ENCODE measurements at places on chromosomes 16 and 17.

- no peak for DNase-seq
Measured at GRCh38 chr16:57069635-57070370, 22.6 kb upstream of the CPNE2 start.

GRCh38 chr16:9934723-9935508 lies 247.3 kb downstream of the GRIN2A start:
- DNase-seq, result no peak

- no peak for DNase-seq
Measured at GRCh38 chr17:81433656-81434055, 38.4 kb downstream of the BAHCC1 start.

GRCh38 chr16:4016658-4017057 lies 99.6 kb downstream of the ADCY9 start:
- DNase-seq, result no peak

GRCh38 chr17:5203178-5203907 lies 11.7 kb upstream of the ZNF594 start:
- DNase-seq, result no peak

DNA sequence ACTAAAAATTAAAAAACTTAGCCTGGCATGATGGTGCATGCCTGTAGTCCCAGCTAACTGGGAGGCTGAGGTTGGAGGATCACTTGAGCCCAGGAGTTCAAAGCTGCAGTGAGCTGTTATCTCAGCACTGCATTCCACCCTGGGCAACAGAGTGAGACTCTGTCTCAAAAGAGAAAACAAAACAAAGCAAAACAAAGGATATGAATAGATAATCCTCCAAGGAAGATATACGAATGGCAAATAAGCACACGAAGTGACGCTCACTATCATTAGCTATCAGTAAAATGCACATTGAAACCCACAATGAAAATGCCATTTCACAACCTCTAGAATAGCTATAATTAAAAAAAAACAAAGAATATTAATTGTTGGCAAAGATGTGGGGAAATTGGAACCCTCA lies 386.2 kb upstream of the CCL2 start:
- no peak for DNase-seq

DNA sequence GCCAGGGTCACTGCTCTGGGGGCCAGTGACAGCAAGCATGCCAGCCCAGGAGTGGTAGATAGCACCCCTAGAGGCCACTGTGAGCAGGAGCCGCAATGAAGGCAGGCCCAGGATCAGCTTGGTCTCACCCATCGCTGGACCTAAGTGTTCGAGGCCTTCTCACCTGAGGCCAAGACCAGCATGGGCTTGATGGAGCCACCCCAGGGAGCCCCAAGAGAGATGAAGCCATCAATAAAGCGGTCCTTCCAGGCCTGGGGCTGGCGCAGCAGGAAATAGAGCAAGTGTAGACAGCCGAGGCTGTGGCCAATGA lies 1.8 kb downstream of the LCAT start:
- DNase-seq, result peak; percentile 27

DNA sequence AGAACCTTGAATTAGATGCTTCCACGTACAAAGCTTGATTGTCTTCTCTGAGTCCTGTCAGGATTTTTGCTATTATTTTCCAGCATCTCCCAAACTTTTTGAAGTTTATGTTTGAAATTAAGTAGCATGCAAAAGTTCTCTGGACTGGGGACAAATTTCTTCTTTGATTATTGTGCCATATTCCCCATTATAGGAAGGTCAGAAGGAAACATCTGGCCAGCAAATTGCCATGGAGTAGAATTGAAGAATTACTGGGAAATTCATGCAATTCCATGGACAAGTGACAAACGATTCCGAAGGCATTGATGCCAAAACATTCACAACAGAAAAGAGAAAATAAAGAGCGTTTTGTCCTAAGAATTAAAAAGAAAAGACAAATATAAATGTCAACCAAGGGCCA lies 737.2 kb downstream of the CDH11 start:
- no peak for DNase-seq

DNA sequence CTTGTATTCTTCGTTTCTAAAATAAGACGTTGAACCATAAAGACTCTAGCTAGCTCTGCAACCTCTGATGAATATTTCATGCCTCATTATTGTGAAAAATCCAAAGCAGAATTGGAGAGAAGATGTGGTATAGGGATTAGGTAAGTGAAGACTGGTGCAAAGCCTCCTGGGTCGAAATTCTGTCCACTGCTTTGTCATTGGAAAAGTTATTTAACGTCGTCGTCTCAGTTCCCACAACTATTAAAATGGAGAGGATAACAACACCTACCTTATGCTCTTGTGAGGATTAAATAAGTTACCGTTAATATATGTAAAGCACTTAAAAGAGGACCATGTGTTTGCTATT lies 1.4 kb upstream of the PRPSAP2 start:
- DNase-seq, result no peak

- DNase-seq, result no peak
Measured at GRCh38 chr17:34176440-34176839, 78.6 kb upstream of the CCL2 start.

DNA sequence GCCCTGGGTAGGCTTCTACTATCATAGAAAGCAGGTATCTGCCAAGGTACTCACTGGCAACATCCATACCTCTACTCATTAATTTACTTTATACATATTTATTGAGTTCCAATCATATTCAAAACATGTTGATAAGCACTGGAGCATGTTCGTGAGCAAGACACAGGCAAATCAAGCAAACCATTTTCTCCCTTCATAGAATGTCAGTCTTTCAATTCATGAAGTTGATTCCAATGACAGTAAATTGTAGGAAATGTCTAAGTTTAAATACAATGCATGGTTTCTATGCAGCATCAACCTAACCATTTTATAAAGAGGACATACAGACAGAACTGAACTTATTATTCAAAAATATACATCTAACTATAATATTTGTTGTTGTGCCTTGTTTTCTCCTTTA lies 978.6 kb downstream of the CDH8 start:
- DNase-seq, result no peak

DNA sequence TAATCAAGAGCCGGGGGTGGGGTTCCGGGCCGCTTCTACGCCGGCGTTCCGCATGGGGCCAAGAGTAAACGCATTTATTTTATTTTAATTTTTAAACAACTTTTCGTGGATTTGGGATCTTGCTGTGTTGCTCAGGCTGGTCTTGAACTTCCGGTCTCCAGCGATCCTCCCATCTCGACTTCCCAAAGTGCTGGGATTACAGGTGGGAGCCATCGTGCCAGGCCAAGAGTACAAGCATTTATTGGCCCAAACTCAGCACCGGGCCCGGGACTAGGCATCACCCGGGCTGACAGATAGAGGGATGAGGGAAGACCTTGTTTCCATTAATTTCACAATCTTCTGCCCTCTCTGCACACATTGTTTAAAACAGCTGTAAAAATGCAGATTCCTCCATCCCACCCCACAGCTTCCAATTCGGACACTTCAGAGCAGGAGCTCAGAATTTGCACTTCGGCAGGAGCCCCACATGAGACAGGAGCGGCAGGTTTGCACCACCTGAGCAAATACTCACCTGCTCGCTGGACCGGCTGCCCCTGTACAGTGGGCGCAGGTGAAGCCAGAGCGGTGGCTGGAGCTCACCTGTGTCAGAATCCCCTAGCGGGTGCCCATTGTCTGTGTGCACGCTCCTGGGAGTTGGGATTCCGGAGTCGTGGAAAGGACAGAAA lies 663 bp upstream of the GINS2 start:
- DNase-seq, result peak; percentile 3

- peak; percentile 73 for DNase-seq
Measured at GRCh38 chr17:71327376-71328059, 793.3 kb upstream of the SOX9 start.

DNA sequence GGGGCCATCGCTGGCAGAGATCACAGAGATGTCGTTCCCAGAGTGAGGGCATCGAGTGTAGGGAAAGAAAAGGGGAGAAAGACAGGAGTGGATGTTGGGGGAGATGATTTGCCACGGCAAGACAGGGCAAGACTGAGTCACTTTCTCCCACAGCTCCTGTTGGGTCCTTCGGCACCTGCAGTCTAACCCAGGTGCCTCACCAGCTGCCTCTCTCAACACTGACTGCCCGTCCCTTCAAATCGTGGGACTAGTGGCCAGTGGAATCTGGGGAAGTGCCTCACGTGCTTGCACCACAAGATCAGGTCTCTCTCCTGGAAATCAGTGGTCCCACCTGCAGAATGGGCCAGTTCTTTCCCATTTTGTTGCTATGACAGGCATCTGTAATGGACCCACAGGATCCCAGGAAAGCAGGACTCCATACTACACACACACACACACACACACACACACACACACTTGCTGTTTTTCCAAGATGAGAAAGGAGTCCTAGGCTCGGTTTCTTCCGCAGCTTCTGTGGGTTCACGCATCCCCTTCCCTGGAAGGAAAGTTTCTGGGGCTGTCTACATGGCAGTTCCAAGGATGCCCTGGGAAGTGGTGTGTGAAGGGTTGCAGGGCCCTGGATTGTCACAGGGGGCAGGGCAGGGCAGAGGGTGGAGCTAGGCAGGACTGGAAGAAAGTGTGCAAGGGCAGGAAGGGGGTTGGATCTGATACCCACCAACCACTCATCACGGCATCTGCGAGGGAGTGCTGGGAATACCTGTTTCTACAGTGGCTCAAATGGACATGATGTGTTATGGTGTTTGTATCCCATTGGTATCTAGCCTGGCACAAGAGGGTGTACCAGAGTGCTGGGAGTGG lies 10.2 kb upstream of the CBX8 start:
- no peak for DNase-seq

DNA sequence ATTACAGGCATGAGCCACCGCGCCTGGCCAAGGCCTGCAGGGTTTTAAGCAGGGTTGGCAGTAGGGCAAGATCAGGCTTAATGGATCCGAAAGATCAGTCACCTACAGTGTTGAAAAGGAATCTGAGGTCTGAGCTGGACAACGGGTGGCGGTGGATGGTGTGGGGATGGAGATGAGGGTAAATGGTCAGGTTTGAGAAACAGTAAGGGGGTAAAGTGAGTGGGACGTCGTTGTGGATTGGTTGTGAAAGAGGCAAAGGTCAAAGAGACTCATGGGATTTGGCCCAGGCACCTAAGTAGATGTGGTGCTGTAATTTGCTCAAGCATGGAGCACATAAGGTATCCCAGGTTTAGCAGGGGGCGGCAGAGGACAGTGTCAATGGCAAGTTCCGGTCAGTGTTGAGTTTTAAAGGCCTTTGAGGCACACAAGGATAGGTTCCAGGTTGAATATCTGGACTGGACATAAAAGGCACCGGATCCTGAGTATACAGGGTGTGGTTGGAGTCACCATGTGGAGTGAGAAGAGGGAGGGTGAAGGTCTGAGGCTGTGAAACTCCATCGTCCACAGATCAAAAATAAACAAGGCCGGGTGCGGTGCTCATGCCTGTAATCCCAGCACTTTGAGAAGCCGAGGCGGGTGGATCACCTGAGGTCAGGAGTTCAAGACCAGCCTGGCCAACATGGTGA lies 1.1 kb upstream of the SLC16A5 start:
- DNase-seq, result no peak

GRCh38 chr16:25009822-25010221 lies 5.3 kb downstream of the ARHGAP17 start:
- no peak for DNase-seq

- no peak for DNase-seq
Measured at GRCh38 chr17:39804839-39805238, 59.3 kb downstream of the IKZF3 start.

- DNase-seq, result no peak
Measured at GRCh38 chr16:66403531-66404145, 23.5 kb upstream of the BEAN1 start.

DNA sequence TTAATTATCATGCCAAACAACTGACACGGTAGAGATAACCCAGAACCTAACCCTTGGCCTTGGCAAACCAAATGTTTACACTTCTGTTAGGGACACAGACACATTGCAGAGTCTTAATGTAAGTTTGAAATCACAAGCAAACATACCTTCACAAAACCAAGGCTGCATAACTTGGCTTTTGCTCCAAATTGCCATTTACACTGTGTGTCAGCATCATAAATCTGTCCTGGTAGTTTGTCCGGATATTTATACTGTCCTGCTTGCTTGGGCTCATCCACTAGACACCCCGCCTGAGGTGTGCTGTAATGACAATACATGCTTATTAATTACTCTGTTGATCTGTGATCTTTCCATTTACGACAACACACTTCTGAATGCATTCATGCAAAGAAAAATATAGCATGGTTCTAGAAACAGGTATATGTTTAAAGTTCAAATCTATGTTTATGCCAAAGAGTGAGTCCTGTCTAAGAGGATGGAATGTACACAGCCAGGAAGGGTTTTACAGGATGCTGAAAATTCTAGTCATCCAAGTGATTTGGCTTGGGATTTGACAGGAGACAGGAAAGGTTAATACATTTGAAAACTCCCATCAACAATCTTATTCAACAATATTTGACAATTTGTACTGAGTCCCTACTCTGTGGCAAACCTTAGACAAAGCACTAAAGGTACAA lies 81.1 kb downstream of the ADAMTS18 start:
- no peak for DNase-seq

DNA sequence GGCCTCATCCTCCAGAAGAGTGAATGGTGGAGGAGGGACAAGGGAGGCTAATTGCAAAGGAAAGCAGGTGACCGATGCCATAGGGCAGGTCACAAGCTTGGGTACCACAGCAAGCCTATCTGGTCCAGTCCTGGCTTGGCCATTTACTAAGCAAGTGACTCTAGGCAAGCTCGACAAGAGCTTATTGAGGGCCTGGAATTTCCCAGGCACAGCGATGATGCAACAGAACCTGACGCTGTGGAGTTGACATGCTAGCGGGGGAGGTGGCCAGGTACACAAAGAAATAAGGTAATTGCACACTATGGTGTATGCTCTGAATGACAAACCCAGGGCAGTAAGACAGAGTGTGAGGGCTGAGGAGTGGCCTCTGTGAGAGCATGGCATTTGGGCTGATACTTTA lies 98.5 kb downstream of the PGS1 start:
- no peak for DNase-seq

DNA sequence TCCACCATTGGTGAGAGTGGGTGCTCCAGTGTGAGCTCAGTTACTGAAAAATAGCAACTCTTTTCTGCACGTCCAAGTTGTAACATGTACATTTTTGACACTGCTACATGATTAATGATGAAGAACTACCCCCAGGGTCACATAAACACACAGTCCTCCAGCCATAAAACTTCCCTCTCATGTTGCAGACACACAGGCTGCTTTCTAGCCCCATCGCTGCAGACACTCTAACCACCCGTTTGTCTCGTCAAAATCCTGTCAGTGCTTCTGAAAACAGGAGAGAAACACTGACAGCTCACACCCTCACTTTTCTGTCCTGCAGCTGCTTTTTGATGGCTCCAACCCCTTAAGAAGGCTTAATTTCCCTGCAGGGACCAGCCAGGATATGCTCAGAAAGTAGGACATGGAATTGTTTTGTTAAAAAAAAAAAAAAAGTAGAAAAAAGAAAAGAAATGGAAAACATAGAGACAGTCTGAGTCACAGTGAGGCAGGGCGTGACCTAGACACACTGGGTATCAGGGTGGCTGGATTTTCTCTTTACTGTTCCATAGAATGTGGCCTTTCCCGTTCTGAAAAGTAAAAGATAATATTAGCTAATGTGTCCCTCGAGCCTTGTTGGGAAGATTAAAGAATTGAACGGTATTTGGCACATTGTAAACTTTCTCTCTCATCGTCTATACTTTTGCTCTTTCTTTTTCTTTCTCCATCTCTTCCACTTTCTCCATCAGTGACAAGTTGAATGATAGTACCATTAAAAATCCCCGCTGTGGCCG lies 20.7 kb upstream of the CCL5 start:
- DNase-seq, result peak; percentile 6
